ENCODE measurements at places on chromosomes 6 and 20.

DNA sequence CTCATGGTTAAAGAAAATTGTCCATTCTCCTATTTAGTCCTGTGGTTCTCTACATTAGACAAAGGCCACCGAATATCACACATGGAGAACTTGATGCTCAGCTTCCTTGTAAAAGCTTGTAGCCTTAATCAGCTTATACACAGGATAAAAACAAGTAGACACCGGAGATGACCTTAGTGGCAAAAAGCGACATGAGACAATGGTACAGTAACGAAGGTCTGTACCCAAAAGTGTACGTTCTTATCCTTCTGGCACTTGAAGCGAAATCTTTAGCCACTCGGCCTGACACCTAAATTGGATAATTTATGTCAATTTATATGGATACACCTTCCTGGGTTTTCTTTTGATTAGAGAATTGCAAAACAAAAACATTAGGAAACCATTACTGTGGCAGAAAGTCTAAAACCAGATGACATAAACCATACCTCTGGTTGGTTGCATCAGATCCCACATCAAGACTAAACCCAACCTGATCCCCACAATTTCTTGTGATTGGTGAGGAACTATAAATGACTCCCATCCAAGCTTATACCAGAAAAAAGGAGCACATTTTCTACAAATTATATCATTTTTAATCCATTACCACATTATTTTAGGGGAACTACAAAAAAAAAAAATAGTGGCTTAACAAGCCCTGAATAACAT, 6.1 kb downstream of the RBM39 start:
- DNase-seq, result no peak

GRCh38 chr6:7591770-7592169, 1.8 kb downstream of the SNRNP48 start:
- no peak for DNase-seq

DNA sequence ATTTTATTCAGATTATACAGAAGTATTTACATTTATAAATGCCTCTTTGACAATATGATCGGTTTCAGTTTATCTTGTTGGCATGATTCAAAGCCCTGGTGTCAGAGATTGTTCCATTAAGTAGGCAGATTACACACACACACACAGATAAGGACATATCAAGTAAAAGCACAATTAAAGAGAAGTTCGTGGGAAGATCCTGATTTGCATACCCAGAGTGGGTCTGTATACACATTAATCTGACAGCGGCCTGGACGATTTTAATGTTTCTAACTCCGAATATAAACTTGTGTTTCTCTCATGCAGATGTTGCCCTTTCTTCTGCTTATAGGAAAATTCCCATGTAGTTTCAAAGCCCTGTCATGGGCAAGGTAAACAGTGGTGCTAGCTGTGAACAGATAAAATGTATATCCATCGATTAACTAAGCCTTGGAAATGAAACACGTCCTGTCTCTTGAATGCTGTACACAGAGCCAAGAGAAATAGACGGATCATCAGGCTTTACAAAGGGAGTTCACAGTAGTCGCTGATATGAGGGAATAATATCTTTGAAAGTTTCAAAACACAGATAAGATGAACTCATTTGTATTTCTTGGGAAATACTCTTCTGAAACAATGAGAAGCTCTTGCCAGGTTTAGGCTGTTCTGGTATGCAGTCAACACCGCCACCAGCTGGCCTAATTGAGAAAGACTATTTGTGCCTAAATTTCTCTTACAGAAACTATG, 108.2 kb upstream of the GMDS start:
- DNase-seq, result no peak

- DNase-seq, result no peak
Measured at GRCh38 chr6:20412682-20413073, 11.0 kb downstream of the E2F3 start.

- DNase-seq, result no peak
Measured at GRCh38 chr20:51393571-51393970, 148.9 kb downstream of the NFATC2 start.
